ENCODE measurements at places on chromosomes 12 and 14.

DNA sequence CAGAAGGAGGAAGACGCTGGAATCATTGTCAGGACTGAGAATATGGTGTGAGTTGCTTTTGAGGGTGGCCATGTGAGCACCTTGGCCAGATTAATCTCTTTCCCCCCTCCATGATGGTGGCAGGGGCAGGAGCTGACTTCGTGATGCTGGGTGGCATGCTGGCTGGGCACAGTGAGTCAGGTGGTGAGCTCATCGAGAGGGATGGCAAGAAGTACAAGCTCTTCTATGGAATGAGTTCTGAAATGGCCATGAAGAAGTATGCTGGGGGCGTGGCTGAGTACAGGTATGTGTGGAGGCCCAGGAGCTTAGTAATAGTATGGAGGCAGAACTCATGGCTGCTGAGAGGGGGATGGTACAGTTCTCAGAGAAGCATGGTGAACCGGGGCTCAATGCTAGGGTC, 4.3 kb downstream of the TINF2 start:
- no peak for DNase-seq

DNA sequence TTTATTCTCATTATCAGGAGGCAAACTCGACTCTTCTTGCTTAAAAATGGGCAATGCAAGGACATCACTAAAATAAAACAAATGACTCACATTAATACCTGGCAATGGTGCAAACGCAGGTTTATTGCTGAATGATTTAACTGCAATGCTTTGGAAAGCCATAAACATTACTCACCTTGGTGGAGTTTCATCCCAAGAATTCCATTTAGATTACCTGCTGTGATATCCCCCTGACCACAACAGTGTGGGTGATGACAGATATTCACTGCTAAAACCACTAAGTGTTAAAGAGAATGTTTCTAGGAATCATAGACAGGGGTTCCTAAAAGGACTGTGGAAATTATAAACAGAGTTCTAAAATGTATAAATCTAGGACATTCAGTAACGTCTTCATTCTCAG, 35.3 kb upstream of the CSRNP2 start:
- no peak for DNase-seq

GRCh38 chr14:73237219-73237785, at the start of gene PAPLN:
Gene PAPLN (plus strand): TSS chr14:73237506. CDS start chr14:73239779, 2,273 bp downstream.
- no peak for DNase-seq

DNA sequence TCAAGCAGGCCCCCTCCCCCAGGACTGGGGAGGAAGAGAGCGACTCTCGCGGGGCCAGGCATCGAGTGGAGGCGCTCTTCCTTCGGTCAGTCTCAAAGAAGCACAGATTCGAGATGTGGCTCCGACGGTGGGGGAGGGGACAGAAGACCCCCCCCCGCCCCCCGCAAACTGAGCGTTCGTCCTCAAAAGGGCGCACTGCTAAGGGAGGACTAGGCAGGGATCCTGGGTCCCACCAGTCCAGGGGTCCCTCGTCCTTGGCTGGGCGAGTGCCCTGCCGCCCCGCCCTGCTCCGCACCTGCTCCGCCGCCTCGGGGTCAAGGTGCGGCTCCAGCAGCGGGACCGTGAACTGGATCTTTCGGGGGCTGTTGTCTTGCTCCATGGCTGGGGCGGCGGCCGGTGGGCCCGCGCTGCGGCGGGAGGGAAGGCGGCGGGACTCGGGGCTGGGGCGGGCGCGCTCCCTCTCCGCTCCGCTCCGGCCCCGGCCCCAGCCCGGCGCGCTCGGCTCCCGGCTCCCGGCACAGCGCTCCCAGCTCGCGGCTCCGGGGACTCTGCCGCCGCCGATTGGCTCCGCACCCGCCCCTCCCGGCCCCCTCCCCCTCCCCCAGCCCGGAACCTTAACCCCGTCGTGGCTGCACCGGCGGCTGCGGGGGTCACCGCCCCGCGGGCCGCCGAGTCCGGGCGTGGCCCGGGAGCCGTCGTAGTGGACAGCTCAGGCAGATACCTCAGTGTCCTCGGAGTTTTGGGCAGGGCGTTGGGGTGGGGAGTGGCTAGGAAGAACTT, at the start of gene PPP1R1A:
TSS of gene PPP1R1A (minus strand) at position 550 of the 780 bp plus-strand sequence. CDS start at position 379, 171 bp downstream.
- DNase-seq: no peak

DNA sequence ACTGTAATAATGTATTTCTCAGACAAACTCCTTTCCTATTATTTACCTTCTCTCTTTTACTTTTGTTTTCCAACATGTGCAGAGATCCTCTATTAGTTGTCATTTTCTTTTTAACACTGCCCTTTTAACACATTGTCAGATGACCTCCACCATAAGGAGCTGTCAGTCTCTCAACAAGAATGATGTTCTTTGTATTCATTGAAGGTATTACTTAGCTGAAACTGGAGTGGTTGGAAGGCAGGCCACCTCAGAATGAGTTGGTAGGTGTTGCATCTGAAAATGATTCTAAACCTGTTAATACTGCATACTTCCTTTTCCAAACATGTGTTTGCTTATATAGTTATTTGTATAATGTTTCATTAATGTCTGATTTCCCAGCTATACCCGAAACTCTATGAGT, 16.9 kb downstream of the TMEM117 start:
- DNase-seq: no peak

- no peak for DNase-seq
Measured at GRCh38 chr12:53564278-53564677, 57.0 kb upstream of the NPFF start.

- DNase-seq: no peak
Measured at GRCh38 chr14:104593241-104593701, 11.3 kb downstream of the TMEM179 start.

GRCh38 chr12:124207049-124207448, 87.8 kb upstream of the RFLNA start:
- DNase-seq: no peak

DNA sequence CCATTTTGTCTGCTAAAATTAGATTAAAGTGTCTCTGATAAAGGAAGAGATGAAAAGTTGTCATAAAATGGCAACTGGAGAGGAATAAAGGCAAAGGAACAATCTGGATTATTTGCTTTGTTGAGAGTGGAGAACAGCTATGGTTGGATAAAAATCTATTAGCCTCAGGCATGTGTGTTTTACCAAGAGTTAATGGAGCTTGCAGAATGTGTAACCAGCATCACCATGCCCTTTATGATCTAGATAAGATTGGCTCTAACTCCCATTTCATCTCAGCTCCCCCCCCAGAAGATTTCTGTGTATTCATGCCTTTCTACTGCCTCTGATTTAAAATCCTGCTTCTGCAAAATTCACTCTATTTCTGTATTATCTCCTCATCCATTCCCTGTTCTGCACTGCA, 93.8 kb downstream of the GALC start:
- DNase-seq: no peak

DNA sequence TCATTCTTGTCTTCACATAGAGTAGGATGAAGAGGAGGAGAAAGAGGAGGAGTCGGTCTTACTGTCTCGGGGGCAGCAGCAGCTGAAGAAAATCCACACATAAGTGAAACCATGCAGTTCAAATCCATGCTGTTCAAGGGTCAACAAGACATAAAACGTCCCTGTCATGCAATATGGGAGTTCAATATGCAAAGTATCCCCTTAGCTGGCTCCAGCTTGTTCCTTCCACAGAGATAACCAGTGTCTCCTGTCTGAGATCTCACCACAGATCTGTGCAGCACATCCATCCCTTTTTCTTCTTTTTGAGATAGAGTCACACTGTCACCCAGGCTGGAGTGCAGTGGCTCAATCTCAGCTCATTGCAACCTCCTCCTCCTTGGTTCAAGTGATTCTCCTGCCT, 357.5 kb downstream of the GALC start:
- no peak for DNase-seq

GRCh38 chr14:37447883-37448391, 147.1 kb downstream of the FOXA1 start:
- no peak for DNase-seq

DNA sequence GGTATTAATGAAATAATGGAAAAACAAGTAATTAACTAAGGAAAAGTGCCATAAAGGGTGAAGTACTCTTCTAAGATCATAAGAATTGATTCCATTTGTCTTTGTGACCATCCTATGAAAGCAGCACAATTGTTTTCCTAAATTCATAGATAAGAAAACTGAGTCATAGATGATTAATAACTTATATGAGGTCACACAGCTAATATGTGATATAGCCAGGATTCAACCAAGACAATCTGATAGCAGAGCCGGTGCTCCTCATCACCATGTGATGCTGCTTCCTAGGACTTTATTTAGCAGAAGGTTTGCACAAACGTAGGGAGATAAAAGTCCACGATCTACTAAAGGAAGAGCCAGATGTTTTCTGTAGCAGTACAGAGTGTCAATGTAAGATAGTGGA, 181.5 kb upstream of the SYT1 start:
- DNase-seq: no peak

- no peak for DNase-seq
Measured at GRCh38 chr12:91381309-91381804, 198.7 kb upstream of the DCN start.

DNA sequence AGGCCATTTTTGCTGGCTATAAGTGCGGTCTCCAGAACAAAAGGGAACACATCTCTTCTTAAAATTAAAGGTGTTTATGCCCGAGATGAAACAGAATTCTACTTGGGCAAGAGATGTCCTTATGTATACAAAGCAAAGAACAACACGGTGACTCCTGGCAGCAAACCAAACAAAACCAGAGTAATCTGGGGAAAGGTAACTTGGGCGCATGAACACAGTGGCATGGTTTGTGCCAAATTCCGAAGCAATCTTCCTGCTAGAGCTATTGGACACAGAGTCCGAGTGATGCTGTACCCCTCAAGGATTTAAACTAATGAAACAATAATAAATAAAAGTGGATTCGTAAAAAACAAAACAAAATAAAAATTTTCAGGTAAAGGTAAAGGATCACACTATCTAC, 33.4 kb downstream of the PKP2 start:
- no peak for DNase-seq
